ENCODE measurements at places on chromosomes 7 and 10. TPM values are rescaled to one million over a fixed set of nuclear protein-coding genes. Genes with fewer than 3 reads are reported as not detected.

- no peak for DNase-seq
These were observed 724.5 kb downstream of the GRID1 start for GRCh38 chr10:85642082-85642420.

DNA sequence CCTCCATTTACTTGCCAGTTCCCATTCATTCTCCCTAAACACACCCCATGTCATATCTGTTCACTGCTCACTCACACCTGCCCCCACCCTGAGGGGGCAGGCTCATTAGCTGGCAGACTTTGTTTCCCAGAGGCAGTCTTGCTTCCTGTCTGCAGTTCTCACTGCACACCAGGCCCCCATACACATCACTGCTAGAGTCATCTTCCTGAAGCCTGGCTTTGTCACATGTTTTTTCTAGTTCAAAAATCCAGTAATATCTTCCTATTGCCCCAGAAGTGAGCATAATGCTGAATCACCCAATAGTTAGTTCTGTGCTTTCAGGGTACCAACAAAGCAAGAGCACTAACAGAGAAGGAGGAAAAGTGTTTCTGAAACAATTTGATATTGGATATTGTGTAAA, 1.9 kb downstream of the LRRC72 start:
- no peak for DNase-seq

- DNase-seq, result no peak
These were observed 621.2 kb downstream of the REEP3 start for GRCh38 chr10:64142395-64142794.

DNA sequence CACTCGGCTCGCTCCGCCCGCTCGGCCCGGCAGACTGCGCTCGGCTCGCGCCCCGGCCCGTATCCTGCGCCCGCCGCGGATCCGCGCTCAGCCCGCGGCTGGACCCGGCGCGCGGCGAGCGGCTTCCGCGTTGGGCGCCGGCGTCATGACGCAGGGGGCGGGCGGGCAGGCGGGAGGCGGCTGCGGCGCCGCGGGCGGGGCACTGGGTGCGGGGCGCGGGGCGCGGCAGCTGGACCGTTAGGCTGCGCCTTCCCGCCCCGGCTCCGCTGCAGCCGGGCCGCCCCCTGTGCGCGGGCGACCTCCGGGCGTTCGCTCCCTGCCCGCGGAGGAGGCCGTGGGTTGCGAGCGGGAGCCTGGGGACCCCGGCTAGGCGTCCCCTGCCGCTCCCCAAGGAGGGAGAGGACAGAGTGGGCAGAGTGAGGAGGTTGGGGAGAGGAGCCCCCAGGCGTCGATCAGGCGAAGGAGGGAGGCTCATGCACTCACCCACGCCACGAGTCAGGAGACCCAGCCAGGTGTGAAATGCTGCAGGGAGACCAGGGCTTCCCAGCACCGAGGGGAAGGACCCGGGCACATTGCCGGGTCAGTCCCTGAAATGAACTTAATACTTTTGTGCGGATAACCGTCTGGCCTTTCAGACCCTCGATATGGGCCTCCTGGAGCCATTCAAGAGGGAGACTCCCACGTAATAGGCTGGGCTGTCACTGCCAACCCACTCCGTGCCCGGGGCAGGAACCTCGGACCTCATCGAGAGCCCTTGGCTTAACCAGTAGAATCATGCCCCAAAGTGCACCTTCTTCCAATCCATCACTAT, at the start of gene PIP4K2A:
PIP4K2A (minus strand) TSS at position 100 of the 811 bp plus-strand sequence. CDS start 252 bp downstream, outside the sequence.
- peak; percentile 89 for DNase-seq

- no peak for DNase-seq
These were observed 10.8 kb upstream of the NKX2-3 start for GRCh38 chr10:99521765-99522469.

- DNase-seq, result no peak
These were observed 70.1 kb upstream of the CABCOCO1 start for GRCh38 chr10:61592581-61592980.

The ASAH2 gene
- 3.9 TPM for total RNA-seq
